ENCODE measurements at places on chromosomes 5 and 9. TPM values are rescaled to one million over a fixed set of nuclear protein-coding genes. Genes with fewer than 3 reads are reported as not detected.

DNA sequence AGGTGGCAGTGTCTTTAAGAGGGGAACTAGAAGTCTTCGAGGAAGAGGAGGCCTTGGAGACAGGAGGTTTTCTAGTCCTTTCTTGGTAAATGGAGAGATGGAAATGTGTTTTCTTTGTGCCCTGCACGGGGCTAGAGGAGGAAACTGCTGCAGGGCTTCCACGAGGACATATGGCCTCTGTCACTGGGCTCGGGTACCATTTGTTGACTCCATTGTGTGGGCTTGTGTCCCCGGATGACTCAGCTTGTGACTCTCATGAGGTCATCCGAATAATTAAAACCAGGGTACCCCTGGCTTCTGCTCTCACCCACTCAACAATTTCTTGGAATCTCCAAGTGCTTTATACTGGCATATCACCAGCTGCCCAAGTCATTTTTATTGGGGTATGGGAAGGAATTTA, 261.7 kb downstream of the KIF4B start:
- no peak overlapping the region for H3K27ac ChIP-seq
- H3K4me1 ChIP-seq, result no peaks in the 10 kb centered on the region
- H3K4me3 ChIP-seq, result no peak overlapping the region
- no peaks in the 10 kb centered on the region for H3K36me3 ChIP-seq

OMD gene
- 36.2 TPM for total RNA-seq

IFNA13 gene
- not detected for total RNA-seq

GRCh38 chr5:175328176-175328575, 115.8 kb downstream of the DRD1 start:
- no peak overlapping the region for H3K27ac ChIP-seq
- H3K4me1 ChIP-seq, result no peaks in the 10 kb centered on the region
- H3K27me3 ChIP-seq, result no peaks in the 10 kb centered on the region
- H3K4me3 ChIP-seq, result no peak overlapping the region
- DNase-seq, result no peak
- H3K36me3 ChIP-seq, result no peaks in the 10 kb centered on the region

NR6A1 gene
- total RNA-seq, result 0.53 TPM

- H3K4me3 ChIP-seq, result no peak overlapping the region
- H3K27ac ChIP-seq, result no peak overlapping the region
- H3K27me3 ChIP-seq, result no peaks in the 10 kb centered on the region
- H3K36me3 ChIP-seq, result no peaks in the 10 kb centered on the region
Measured at GRCh38 chr5:20556115-20556763, 568.2 kb upstream of the CDH18 start.

DNA sequence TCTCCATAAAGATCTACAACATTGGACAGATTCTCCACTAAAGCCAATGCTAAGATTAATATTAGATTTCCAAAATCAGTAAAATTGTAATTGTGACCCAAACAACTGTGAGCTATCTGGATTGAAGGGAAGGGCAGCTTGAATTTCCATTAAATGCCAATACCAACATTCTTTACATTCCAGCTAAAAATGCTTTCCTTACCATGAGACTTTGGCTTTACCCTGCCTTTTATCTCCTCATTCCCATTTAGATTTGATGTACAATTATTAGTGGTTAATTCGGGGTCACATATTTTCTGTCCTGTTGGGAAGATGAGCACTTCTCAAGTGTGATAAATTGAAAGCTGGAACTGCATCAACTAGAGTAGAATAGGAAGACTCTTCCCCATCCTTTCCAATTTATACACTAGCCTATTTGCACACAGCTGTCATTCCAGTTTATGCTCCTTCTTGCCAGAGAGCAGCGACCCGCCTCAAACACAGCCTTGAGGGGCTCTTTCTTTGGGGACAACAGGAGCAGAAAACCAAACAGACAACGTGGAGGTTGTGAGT, 33.1 kb upstream of the MYOT start:
- no peak overlapping the region for H3K27ac ChIP-seq
- H3K36me3 ChIP-seq, result no peaks in the 10 kb centered on the region
- H3K4me1 ChIP-seq, result peaks cover 20% of the 10 kb centered on the region
- DNase-seq, result no peak
- H3K4me3 ChIP-seq, result no peak overlapping the region
- no peaks in the 10 kb centered on the region for H3K27me3 ChIP-seq

GRCh38 chr5:16179511-16179935, at the start of gene MARCHF11:
TSS of gene MARCHF11 (minus strand) at chr5:16179791. CDS start at chr5:16179575, 216 bp downstream.
- H3K27ac ChIP-seq, result no peak within 1 kb of the TSS
- H3K36me3 ChIP-seq, result no peaks in the 10 kb centered on the region
- H3K4me3 ChIP-seq, result peak within 1 kb of the TSS; percentile 36
- no peaks in the 10 kb centered on the region for H3K4me1 ChIP-seq
- H3K27me3 ChIP-seq, result peaks cover 5% of the 10 kb centered on the region

GRCh38 chr5:45578270-45578669, 117.9 kb downstream of the HCN1 start:
- no peaks in the 10 kb centered on the region for H3K36me3 ChIP-seq

Data from ascending aorta (tissue), 2 donors.